Activated naive CD4-positive, alpha-beta T cell (primary cell): ENCODE measurements at places on chromosomes 1 and 21.

DNA sequence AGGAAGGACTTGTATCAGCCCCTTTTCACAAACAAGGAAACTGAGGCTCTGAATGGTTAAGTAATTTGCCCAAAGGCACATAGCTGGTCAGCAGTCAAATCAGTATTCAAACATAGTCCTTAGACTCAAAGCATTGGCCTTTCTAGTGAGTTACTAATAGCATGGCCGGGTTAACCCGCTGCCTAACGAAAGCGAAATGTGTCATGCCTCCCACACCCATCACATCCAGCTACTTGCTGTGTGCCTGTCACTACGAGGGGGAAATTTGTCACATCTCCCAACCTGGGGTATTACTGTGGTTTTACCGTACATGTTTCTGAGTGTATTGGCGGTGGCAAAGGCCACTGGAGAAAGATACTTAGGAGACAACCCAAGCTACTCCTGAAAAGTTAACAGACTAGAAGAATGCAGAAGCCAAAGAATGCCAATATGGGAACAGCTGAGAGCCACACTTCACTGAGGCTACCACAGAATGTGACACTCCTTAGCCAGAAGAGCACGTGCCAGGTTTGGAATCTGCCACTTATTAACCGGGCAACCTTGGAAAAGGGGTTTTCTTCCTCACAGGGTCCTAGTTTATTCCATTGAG is 363.5 kb downstream of the KCNH1 start:
- DNase-seq, result no peak

DNA sequence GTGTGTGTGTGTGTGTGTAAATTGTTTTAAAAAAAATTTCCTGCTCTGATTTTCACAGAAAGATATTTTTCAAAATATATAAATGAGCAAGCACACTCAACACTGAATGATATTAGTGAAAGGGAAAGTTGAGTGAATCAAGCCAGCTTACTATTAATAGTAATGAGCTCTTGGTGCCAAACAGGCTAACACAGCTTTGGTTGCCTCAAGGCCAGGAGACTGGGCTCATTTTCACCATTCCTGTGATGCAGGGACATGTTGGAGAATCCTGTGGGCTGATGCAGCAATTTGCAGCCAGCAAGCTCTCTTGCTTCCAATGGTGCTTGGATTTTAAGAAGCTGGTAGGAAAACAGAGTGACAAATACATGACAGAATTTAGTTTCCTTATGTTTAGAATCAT is 30.2 kb downstream of the PLA2G4A start:
- DNase-seq, result no peak

GRCh38 chr1:165235777-165236291 is 120.7 kb downstream of the LMX1A start:
- DNase-seq, result no peak

GRCh38 chr1:55217226-55217986 is 2.2 kb upstream of the USP24 start:
- no peak for DNase-seq

DNA sequence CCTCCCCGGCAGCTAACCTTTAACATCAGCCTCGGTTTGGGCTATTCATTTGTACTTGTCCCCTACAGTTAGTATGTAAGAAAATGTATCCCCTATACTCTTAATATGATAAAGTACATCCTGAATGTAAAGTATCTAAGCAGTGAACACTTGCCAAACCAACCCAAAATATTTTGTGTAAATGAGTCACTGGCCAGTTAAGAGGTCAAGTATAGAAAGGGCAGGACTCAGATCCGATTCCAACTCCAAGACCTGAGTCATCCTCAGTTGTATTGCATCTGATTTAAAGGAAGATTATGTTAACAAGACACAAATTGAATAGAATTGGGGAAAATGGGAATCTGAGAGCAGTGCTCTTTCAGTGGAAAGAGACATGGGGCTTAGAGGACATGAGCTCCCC is 84.4 kb downstream of the CD58 start:
- no peak for DNase-seq

GRCh38 chr1:55927702-55928290 is 651.6 kb downstream of the PLPP3 start:
- DNase-seq, result no peak

DNA sequence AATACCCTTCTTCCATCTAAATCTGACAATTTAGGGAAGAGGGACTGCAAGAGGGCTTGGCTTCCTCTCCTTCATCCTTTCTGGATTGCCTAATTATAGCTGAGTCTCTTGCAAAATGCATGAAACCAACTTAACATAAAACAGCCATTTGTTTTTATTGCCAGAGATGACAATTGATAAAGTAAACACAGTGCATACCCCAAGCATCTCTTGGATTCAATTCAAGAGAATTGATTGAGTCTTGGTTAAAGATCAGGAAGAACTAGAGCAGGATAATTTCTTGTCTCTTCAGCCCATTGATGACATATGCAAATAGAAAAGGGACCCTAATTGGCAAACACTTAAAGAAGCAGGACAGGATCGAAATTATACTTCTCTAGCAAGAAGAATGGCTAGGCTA is 617.1 kb upstream of the PTBP2 start:
- no peak for DNase-seq

GRCh38 chr1:171280599-171280998 is 32.3 kb downstream of the FMO1 start:
- DNase-seq, result no peak
